ENCODE measurements at places on chromosomes 7 and 10.

DNA sequence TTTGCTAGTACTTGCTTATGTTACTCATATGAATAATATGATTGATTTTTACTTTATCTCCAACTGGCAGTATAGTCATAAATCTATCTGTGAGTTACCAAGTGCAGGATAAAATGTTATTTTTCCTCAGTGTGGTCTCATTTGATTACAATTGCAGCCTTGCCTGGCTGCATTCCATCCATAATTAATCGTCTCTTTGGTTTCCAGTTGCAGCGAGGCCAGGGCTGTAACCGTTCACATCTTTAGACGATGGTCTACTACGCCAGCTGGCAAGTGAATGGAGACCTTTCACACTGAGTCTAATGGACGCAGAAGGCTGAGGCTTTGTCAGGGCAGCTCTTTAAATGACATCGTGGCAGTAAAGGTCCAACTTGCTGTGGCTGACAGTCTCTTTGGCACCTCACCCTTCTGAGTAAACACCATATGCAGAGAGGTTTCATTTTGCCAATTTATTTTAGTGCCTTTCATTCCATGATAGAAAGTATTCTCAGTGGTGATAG, 84.0 kb downstream of the ARL4A start:
- peak; percentile 40 for DNase-seq

DNA sequence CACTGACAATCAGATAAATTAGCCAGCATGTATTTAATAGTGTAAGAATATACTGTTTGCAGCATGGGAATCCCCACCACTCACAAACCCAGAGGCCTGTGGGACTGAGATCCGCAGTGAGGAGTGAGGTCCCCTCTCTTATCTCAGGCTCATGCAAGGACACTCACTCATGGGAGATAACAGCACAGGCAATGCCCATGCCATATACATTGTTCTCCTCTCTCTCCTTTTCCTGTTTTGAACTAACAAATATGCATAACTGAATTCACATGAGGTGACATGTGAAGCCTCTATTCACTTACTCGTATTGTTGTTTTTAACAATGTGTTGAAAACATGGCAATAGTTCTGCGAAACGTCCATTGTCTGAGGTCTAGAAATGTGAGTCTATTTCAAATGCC, 230.5 kb downstream of the ARHGAP21 start:
- DNase-seq: no peak

DNA sequence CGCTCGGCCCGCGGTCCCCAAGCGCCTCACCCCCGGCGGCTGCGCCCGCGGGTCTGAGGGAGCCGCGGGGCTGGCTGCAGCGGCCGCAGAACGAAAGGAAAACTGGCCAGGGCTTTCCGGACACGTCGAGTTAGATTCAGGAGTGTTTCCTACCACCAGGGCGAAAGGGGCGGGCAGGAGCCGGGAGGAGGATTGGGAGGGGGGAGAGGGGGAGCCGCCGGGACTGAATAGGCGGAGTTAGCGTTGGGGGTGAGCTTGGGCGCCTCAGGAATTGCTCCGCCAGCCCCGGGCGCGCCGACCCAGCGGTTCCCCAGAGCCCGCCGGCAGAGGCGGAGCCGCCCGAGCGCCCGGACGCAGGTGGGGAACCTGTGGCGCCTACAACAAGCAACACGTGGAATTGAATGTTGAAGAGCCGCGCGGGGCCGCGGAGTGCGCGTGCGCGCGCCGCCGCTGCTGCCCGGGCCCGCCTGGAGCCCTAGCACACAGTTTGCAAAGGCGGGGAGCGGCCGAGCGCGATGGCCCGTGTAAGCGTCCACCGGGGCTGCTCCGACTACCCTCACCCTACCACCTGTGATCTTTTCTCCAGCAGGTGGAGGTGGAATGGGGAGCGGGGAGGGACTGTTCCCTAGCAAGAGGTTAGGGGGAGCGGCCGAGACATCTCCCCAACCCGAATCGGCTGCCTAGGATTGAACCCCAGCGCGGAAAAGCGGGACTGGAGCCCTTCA, at the start of gene CADPS2:
Gene CADPS2 (minus strand): TSS at position 104 of the 725 bp plus-strand sequence. CDS start 123 bp downstream, outside the sequence.
- DNase-seq: peak; percentile 93

DNA sequence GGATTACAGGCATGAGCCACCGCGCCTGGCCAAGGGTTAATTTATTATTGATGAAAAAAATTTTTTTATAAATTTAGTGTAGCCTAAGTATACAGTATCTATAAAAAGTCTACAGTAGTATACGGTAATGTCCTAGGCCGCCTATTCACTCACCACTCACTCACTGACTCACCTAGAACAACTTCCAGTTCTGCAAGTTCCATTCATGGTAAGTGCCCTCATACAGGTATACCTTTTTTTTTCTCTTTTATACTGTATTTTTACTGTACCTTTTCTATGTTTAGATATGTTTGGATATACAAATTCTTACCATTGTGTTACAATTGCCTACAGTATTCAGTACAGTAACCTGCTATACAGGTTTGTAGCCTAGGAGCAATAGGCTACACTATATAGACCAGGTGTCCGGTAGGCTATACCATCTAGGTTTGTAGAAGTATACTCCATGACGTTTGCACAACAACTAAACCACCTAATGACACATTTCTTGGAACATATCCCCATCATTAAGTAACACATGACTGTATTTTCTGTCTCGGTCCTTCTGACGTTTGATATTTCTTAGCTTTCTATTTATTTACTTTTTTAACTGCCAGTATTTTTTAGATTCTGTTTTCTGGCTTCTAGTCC, 23.4 kb downstream of the IRF5 start:
- no peak for DNase-seq

DNA sequence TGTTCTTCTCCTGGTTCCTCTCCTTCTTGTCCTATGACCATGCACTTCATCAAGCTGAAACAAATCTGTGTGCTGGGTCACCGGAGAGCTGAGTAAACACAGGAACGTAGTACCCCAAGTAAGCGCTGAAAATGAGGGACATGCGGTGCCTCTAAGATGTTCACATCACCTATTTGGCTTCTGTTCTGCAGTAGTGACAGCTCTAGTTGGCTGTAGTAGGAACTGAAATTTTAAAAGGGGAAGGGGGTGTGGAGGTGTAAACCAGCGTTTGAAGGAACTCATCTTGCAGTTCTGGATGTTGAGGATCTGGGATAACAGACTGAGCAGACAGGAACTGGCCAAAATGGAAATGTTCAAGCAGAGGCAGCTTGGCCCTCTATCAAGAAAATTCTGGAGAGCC, 85.2 kb downstream of the WNT2 start:
- no peak for DNase-seq

DNA sequence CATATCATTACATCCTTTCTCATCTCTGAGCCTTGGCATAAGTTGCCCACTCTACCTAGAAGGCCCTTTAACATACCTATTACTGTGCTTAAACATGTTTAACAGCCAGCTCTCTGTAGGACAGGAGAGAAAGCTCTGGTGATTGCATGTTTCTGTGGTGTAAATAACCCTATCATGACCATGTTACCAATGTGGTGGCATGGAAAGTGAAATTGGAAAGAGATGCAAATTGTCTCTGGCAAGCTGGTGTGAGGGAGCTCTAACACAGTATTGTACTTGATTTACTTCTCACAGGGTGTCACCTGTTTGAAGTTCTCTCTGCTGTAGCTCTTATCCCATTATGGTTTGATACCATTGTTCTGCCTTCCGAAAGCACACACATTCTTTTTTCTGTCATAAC, 231.8 kb upstream of the DKK1 start:
- DNase-seq: no peak

DNA sequence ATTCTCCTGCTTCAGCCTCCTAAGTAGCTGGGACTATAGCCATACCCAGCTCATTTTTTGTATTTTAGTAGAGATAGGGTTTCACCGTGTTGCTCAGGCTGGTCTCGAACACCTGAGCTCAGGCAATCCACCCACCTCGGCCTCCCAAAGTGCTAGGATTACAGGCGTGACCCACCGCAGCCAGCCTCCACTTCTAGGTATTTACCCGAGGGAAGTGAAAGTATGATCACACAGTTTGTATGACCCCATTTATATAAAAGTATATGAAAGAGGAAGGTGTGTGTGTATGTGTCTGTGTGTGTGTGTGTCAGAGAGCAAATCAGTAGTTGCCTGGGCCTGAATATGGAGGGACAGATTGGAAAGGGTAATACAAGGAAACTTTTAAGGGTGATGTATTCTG, 2.0 kb upstream of the PURB start:
- DNase-seq: no peak

DNA sequence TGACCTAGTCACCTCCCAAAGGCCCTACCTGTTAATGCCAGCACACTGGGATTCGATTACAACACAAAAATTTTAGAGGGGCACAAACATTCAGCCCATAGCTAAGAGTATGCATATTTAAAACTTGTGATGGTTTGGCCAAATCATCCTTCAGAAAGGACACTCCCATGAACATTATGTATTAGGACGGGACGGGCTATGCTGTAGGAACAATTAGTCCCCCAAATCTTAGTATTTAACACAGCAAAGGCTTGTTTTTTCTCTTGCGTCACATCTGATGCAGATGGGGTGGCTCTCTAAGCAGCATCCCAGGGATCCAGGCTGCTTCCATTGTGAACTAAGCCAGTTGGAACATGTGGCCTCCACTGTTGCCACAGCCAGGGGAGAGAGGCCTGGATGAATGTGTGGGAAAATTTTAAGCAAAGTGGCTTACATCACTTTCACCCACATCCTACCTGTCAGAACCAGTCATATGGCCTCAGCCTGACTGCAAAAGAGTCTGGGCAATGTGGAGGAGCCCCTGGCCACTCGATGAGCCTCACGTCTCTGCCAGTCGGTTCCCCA, 26.6 kb downstream of the CHST3 start:
- no peak for DNase-seq

DNA sequence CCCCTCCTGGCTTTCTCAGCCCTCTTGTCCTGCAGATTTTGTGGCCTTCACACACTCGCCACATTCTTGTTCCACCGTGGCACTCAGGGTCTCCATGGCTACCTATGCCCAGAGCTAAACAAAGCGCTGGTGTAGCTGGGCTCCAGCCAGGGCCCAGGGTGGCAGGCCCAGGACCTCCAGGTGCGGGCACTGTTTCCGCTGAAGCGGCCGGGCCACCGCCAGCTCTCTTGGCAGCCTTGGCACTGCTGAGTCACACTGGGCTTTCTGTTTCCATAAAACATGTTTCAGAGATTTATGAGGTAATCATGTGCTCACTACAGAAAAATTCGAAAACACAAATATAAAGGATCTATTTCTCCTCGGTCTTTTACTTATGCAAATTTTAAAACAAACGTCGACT, 51.3 kb downstream of the AOC1 start:
- peak; percentile 42 for DNase-seq

GRCh38 chr7:149430192-149430591, 30.7 kb downstream of the ZNF777 start:
- no peak for DNase-seq

DNA sequence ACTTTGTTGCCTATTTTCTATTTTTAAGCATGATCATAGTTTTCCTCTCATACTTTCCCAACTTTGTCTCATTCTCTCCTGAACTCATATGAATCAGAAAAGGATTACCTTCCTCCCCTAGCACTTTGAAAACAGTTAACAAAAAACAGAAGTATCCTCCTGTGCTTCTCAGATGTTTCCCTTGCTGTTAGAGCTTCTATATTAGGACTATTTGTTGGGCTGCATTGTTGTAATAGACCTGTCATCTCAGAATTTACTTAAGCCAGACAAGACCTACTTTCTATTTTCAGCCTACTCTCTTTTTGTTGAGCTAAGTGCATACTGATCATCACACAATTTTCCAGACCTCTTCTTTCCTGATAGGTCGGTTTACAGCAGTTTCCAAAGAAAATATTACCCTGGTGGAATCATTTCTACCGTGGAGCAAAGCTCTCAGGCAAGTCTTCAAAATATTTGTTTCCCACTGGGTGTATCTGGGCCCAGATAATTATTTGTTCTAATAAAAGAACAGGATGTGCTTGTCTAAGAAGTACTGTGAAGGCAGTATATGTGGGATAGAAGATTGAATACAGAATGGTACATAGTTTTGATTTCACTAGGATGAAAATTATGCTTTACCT, 411.9 kb upstream of the KLF6 start:
- no peak for DNase-seq

GRCh38 chr7:17325364-17325763, 26.9 kb downstream of the AHR start:
- DNase-seq: no peak

- no peak for DNase-seq
These were observed 11.2 kb downstream of the YKT6 start for GRCh38 chr7:44212018-44212417.

DNA sequence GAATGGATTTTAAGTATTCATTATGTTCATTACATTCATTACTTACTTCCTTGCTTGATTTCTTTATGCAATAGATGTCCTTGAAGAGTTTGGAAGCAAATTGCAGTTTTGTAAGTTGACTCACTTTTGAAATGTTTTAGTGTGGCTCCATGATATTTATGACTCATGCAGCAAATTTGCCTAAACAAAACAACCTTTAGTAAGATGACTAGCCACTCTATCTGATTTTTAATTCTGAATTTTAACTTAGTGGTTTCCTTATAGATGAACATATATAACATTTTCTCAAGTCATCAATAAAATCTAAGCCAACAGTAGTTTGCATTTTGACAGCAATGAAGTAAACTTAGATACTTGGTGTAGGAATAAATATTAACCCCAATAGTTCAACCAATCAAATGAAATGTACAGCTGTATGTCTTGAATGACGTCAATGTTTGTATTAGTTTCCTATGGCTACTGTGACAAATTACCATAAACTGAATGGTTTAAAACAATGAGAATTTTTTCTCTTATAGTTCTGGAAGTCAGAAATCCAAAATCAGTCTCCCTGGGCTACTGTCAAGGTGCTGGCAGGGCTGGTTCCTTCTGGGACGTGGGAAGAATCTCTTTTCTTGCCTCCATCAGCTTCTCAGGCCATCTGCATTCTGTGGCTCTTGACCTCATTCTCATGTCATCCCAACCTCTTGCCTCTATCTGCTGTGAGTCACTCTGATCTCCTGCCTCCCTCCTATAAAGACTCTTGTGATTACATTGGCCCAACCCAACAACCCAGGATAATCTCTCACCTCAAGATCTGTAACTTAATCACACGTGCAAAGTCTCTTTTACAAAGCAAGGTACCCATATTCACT, 73.4 kb downstream of the AHR start:
- DNase-seq: no peak

DNA sequence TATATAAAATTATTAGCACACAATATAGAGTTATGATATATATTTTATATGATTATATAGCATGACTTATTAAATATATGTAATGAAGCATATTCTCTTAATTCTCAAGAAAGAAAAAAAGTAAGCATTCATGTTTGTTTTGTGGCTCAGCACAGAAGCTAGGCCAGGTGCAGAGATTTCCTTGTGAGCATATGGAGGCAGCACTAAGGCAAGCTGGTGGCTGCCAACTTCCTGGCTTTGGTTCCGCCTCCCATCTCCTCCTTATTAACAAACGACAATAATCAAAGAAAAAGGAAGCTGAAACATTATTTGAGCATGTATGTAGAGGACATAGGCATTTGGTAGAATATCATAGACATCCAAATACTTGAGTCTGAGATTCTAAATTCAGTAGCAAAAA, 130.3 kb downstream of the ST7 start:
- DNase-seq: no peak

DNA sequence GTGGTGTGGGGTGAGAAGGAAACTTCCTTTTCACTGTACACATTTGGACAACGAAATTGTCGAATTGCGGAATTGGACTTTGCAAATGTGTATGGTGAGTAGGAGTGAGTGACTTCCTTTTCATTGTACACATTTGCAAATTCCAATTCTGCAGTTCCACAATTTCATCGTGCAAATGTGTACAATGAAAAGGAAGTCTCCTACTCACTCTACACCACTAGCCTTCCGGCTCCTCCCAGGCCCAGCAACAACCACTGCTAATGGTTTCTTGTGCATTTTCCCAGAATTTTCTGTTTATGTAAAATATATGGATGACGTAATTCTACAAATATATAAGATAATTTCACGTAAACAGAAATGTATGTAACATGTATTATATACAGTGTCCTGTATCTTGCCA, 118.5 kb downstream of the ARL4A start:
- no peak for DNase-seq
